ENCODE measurements at places on chromosomes 1 and 21. TPM values are rescaled to one million over a fixed set of nuclear protein-coding genes. Genes with fewer than 3 reads are reported as not detected.

- H3K27me3 ChIP-seq = no peaks in the 10 kb centered on the region
- DNase-seq = no peak
- no peak overlapping the region for H3K4me3 ChIP-seq
- H3K36me3 ChIP-seq = no peaks in the 10 kb centered on the region
Observed at GRCh38 chr1:230834292-230834691, 34.0 kb downstream of the C1orf198 start.

GRCh38 chr1:214791961-214792360, 189.0 kb downstream of the CENPF start:
- no peak overlapping the region for H3K27ac ChIP-seq
- no peaks in the 10 kb centered on the region for H3K27me3 ChIP-seq
- no peak for DNase-seq
- H3K36me3 ChIP-seq = no peaks in the 10 kb centered on the region

DNA sequence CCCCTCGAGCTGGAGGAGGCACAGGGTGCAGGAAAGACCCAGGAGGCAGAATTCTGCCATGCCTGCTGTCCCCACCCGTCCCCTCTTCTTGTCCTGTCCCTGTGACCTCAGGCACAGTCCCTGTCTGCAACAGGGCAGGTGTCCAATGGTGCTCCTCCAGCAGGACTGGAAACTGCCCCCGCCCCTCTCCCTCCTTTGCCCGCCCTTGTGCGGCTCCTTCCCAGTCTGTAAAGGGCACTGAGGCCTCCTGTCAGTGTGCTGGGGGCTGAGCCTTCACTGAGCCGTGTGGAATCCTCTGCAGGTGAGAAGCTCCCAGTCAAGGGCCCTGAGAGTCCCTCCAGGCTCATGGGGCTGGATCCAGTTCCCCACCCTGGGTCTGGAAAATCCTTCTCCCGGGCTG, 28.9 kb downstream of the PRDM16 start:
- no peak overlapping the region for H3K4me3 ChIP-seq
- no peaks in the 10 kb centered on the region for H3K36me3 ChIP-seq
- no peak overlapping the region for H3K27ac ChIP-seq
- peaks cover 100% of the 10 kb centered on the region for H3K27me3 ChIP-seq
- DNase-seq = no peak
- no peaks in the 10 kb centered on the region for H3K4me1 ChIP-seq

DNA sequence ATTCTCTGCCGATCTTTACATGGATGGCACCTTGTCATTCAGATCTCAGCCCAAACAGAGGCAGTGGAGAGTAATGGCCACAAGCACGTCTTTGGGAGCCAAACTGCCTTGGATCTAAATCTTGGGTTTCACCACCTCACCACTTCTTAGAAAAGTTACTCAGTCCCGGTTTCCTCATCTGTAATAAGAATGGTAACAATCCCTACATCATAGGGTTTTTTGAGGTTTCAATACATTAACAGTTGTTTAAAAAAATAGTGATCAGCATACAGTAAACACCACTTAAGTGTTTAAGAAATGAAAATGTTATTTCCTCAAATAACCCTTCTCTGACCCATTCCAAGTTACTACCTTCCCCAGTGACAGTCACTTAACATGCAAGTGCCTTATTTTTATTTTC, 38.5 kb upstream of the KCNA3 start:
- H3K4me3 ChIP-seq = no peak overlapping the region
- H3K4me1 ChIP-seq = no peaks in the 10 kb centered on the region
- no peak overlapping the region for H3K27ac ChIP-seq

DNA sequence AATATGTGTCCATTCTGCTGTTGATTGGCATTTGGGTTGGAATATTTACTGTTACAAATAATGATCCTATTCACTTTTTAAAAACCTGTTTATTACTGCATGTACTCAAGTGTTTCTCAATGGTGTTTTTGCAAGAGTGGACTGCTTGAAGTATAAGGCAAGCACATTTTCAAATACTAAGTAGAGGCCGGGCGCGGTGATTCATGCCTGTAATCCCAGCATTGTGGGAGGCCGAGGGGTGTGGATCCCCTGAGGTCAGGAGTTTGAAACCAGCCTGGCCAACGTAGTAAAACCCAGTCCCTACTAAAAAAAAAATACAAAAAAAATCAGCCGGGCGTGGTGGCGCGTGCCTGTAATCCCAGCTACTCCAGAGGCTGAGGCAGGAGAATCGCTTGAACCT, 276.9 kb upstream of the ADGRL4 start:
- no peak for DNase-seq
- H3K4me1 ChIP-seq = no peaks in the 10 kb centered on the region
- no peak overlapping the region for H3K27ac ChIP-seq
- no peaks in the 10 kb centered on the region for H3K27me3 ChIP-seq

- H3K27me3 ChIP-seq = no peaks in the 10 kb centered on the region
- no peak overlapping the region for H3K27ac ChIP-seq
- H3K4me1 ChIP-seq = peaks cover 17% of the 10 kb centered on the region
- DNase-seq = no peak
Observed at GRCh38 chr1:192805832-192806323, 3.0 kb upstream of the RGS2 start.

DNA sequence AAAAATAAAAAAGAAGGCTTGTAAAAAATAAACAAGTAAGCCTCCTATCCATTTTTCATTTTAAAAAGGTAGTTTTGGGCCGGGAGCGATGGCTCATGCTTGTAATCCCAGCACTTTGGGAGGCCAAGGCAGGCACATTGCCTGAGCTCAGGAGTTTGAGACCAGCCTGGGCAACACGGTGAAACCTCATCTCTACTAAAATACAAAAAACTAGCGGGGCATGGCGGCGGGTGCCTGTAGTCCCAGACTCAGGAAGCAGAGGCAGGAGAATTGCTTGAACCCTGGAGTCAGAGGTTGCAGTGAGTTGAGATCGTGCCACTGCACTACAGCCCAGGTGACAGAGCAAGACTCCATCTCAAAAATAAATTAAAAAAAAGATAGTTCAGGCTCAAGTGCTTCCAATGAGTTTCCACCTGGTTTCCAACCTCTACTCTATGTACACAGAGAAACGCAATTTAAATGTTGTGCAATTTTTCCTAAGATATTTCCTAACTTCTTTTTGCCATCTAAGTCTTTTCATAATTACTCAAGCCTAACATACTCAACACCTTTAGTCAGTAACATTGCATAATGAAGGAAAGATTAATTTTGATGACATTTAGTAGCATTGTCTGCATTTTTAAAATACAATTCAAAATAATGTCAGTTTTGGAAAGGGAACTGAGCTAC, 106.3 kb downstream of the KCNT2 start:
- H3K4me1 ChIP-seq = no peaks in the 10 kb centered on the region
- H3K27ac ChIP-seq = no peak overlapping the region
- H3K36me3 ChIP-seq = no peaks in the 10 kb centered on the region
- H3K4me3 ChIP-seq = no peak overlapping the region

DNA sequence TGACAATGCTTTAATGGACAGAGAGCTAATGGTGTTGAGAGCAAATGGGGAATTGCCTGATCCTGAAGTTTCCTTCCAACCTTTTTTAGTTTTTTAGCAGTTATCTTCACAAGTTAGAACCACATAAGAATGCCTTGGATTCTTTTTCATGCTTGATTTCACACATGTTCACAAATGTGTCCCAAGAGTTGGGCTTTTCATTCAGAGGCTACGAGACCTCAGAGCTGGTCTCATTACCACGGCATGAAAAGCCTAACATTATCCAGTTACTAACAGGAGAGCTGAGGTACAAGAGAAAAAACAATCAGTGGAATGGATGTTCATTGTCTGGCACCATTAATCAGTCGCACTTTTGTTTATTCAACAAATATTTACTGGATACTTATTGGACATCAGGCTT, 340.6 kb downstream of the ZNF326 start:
- DNase-seq = no peak
- no peak overlapping the region for H3K27ac ChIP-seq
- no peaks in the 10 kb centered on the region for H3K4me1 ChIP-seq
- H3K27me3 ChIP-seq = no peaks in the 10 kb centered on the region
- no peaks in the 10 kb centered on the region for H3K36me3 ChIP-seq
- H3K4me3 ChIP-seq = no peak overlapping the region

GRCh38 chr1:81840805-81841204, 40.1 kb downstream of the ADGRL2 start:
- H3K4me1 ChIP-seq = no peaks in the 10 kb centered on the region
- no peak for DNase-seq
- H3K4me3 ChIP-seq = no peak overlapping the region
- no peaks in the 10 kb centered on the region for H3K27me3 ChIP-seq
- H3K36me3 ChIP-seq = no peaks in the 10 kb centered on the region
- no peak overlapping the region for H3K27ac ChIP-seq

DNA sequence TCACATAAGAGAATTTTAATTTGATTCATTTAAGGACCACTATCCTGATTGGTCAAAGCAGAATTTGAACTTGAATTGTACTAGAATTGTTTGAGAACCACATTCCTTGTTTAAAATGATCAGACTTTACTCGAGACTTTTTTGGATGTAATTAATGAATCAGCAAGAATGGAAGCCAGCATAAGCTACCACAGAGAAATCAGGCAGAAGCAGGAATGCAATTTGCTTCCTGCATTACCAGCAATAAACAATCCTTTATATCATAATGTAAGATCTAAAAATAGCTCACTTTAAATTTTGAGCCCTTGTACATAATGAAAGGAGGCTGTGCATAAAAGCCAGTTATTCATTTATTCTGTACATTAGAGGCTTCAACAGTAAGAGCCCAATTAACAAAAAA, 119.8 kb upstream of the BACE2 start:
- H3K4me1 ChIP-seq = no peaks in the 10 kb centered on the region
- no peaks in the 10 kb centered on the region for H3K36me3 ChIP-seq
- no peak for DNase-seq

DNA sequence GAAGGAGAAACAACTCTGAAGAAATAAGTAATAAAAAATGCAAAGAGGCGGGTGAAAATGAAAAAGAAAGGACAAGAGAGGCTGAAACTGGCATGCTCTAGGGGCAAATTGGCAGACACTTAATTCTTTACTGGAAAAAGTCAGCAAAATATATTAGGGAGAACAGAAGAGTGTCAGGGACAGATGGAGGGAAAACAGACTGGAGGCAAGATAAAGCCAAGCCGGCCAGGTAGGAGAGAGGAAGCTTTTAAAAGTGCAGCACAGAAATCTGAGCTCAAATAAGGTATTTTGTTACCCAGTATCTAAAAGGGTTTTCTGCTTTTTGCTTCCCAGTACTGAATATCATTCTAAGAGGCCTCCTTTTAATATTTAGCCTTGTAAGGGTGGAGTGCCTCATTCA, 339.3 kb downstream of the PAPPA2 start:
- no peak for DNase-seq
- H3K27me3 ChIP-seq = no peaks in the 10 kb centered on the region
- no peak overlapping the region for H3K27ac ChIP-seq
- H3K36me3 ChIP-seq = no peaks in the 10 kb centered on the region

DNA sequence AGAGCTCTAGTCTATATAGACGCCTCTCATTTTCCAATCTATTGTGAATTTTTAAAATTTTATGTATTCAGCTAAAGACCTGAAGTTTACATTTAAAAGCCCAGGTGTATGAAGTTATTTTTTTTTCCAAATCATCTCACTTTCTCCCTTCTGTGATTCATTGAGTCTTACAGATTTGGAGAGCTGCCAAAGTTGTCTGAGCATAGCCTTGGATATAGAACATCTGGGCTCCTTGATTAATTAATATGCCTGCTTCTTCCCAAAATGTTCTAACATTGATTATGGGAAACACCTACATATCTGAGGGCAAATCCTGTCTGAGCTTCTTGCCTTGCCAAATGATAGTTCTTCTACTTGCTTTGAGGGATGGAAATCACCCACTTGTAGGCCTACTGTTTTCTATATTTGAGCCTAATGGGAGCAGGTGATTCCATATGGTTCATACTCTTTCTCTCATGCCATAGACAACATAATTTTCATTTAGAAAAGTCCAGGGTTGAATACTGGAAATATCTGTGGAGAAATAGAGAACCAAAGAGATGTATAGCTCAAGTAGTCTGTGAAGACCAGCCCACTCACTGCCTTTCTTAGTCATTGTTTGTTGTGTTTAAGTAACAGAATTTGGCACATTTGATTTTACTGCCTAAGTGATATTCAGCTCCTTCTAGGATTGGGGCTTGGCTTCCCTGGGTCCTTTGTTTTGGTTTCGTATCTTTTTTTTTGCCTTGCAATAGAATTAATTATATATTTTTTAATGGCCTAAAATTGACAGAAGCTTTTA, 46.2 kb downstream of the MACF1 start:
- DNase-seq = no peak

DNA sequence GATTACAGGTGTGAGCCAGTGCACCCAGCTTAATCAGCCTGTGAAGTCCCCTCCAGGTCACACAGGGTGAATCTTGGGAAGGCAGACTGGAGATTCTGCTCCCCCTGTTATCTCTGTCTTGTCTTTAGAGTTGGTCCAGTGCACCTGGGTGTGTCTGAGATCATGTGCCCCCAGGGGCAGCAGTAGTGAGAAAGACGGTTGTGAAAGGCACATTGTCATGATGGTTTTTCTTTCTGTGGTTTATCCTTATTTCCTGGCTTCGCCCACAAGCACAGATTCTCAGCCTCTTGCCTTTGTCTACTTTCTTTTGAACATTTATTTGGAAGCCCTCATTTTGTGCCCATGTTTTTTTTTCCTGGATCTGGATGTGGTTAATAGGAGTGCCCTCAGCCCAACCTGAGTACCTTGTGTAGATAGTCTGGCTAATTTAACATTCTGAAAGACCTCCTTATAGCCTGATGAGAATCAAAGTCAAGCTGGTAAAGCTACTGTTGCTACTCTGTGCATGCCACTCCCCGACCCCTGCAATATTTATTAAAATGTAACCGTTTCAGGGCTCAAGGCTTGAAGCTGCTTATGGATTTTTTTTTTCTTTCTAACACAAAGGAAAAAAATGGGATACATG, 23.7 kb downstream of the UCK2 start:
- no peak overlapping the region for H3K4me3 ChIP-seq
- H3K27ac ChIP-seq = peak overlapping the region; percentile 30
- H3K36me3 ChIP-seq = no peaks in the 10 kb centered on the region
- DNase-seq = peak; percentile 29
- peaks cover 38% of the 10 kb centered on the region for H3K4me1 ChIP-seq
- no peaks in the 10 kb centered on the region for H3K27me3 ChIP-seq

- no peak overlapping the region for H3K27ac ChIP-seq
- H3K36me3 ChIP-seq = no peaks in the 10 kb centered on the region
Observed at GRCh38 chr1:234315091-234315541, 58.1 kb upstream of the COA6 start.

HMGB4 gene
- total RNA-seq = not detected

S100A1 gene
- 0.46 TPM for total RNA-seq

RNF186 gene
- not detected for total RNA-seq

ASAP3 gene
- total RNA-seq = 17.6 TPM

SMPDL3B gene
- total RNA-seq = 29.2 TPM

DNASE2B gene
- total RNA-seq = not detected

C1orf141 gene
- total RNA-seq = not detected

Data from PC-9 (cell line).